ENCODE measurements at places on chromosomes 11 and 22.

- DNase-seq, result no peak
These were observed 74.0 kb upstream of the CLDN5 start for GRCh38 chr22:19598054-19598855.

GRCh38 chr11:61023086-61023965 is 51.8 kb downstream of the CD6 start:
- DNase-seq, result no peak

DNA sequence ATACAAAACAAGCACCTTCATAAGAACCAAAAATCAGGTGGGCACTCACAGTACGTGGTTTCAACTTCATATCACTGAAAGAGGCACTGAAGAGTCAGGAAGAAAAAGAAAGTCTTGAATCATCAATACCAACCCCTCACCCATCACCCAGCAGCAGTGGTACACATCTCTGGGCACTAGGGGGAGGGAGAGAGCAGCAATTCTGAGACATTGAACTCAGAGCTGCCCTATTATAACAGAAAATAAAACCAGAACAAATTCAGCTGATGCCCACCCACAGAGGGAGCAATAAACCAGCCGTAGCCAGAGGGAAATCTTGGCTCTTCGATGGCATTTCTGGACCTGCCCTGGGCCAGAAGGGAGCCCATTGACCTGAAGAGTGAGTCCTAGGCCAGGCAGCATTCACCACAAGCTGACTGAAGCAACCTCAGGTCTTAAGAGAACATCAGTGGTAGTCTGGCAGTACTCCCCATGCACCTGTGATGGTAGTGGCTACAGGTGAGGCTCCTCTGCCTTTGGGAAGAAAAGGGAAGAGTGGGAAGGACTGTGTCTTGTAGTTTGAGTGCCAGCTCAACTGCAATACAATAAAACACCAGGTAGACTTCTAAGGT is 42.2 kb upstream of the FAM181B start:
- DNase-seq, result peak; percentile 57

DNA sequence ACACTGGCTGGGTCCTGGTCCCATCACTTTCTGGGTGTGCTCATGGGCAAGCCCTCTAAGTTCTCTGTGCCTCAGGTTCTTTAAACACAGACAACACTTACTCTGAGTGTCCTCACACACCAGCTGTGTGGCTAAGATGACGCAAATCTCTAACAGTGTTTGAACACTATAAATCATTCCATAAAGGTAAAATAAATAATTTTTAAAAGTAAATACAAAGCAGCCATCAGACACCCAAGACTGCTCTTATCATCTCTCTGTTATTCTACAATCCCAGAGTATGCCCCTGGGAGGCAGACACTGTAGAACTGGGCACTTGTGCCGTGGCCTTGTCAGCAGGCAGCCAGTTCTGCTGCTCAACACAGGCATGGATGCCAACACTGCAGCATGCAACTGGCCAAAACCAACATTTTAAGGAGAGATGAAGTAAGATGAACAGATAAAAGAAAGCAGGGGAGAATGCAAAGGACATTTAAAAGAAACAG is 56.8 kb downstream of the RPL27A start:
- no peak for DNase-seq

DNA sequence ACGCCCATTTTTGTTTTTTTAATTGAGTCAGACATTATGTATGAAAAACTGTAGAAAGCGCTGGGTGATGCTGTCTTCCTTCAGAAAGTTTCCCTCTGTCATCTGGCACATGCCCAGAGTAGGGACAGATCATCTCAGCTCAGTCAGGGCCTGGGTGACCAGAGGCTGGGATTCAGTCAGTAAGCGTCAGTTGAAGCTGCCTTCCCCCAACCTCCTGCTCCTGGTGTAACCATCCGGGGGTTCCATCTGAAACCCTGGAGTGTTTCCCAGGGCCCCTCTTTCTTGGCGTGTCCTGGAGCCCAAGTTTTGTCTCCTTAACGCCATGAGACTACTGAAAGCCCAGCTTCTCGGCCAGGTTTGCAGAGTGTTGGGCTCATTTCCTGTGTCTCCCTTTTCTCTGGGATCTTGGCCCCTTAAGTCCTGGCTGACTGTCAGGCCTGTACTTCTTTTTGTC is 10.7 kb downstream of the PPFIA1 start:
- DNase-seq, result no peak

- no peak for DNase-seq
These were observed 46.0 kb upstream of the CCDC34 start for GRCh38 chr11:27409049-27409448.

GRCh38 chr11:5910540-5910939 is 17.5 kb downstream of the OR52E5 start:
- DNase-seq, result no peak

GRCh38 chr22:22556578-22556977 is 2.5 kb downstream of the PRAME start:
- no peak for DNase-seq

- DNase-seq, result no peak
These were observed 37.1 kb downstream of the KCNQ1OT1 start for GRCh38 chr11:2662430-2663299.

- DNase-seq, result no peak
These were observed 4.4 kb upstream of the FBXO3 start for GRCh38 chr11:33778675-33779074.

DNA sequence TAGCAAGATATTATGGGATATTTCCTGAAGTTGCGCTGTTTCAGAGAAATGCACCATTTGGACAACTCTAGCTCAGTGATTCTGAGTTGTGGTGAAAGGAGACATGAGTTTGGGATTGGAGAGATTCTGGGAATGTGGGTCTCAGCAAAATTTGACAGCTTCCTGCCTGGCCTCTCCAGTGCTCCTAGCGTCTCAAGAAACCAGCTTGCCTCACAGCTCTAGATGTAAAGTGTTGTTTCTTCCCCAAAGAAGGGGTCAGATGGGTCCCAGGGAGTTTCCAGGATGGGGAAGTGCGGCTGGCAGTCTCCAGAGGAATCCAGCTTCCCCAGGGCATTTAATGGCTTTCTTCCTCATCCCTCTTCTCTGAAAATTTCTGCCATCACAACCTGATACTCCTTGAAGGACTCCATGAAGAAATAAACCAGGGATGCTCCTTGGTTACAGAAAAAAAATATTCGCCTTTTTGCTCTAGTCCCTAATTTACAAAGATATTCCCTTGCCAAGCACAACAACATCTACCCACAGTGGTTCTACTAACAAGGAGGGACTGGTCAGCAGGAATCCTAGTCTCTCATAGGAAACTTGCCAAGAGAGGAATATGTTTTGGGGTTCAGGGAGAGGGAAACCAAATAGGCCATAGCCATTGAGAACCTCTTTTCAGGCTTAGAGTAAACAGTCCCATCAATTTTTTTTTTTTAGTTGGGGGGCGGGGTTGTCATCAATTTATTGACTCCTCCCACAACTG is 185.4 kb upstream of the E2F8 start:
- no peak for DNase-seq

GRCh38 chr11:92776676-92777075 is 192.8 kb upstream of the MTNR1B start:
- no peak for DNase-seq

- no peak for DNase-seq
These were observed 21.8 kb upstream of the SLC5A12 start for GRCh38 chr11:26743622-26744021.

DNA sequence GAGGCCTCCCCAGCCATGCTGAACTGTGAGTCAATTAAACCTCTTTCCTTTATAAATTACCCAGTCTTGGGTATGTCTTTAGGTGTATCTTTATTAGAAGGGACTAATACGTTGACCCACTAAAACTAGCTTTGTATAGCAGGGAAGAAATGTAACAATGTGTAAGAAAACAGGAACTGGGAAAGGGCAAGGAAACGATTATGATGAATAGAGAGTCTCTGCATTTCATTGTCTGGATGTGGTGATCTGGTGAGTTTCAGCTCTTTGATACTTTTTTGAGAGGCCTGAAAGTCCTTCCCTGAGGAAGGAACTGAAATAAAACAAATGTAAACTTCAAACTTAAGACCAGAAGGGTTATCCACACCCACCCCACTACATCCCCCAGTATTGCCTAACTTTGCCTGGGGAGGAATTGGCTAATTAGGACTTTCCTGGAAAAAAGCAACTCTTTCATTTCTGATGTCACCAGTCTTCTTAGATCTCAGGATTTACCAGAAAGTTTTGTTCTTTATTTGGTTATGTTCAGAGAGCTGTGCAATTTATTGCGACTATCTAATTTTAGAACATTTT is 119.0 kb downstream of the LDLRAD3 start:
- DNase-seq, result no peak

GRCh38 chr11:124830749-124831148 is 30.5 kb upstream of the MSANTD2 start:
- DNase-seq, result no peak

DNA sequence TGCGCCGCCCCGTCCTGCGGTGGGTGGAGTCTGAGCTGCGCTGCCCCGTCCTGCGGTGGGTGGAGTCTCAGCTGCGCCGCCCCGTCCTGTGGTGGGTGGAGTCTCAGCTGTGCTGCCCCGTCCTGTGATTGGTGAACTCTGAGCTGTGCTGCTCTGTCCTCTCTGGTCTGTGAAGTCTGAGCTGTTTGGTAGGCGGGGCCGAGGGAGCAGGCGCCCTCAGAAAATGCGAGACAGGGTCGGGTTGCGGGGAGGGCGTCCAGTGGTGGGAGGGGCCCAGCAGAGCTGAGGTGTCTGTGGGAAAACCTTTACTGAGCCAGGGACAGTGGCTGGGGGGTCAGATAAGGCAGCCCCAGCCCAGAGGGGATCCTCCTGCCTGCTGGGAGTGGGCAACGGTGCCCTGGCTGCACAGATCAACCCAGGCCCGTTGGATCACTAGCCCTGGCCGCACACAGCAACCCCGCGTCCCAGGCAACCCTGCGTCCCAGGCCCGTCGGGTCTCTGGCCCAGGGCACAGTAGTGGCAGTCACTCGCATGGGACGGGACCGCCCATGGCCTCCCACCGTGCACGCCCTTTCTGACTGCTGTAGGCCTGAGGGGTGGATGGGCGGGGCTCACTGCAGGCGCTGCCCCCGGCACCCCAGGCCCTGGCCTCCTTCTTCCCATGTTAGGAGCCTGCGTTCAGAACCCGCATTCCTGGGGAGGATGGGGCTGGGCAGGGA is 22.8 kb downstream of the BRSK2 start:
- no peak for DNase-seq

DNA sequence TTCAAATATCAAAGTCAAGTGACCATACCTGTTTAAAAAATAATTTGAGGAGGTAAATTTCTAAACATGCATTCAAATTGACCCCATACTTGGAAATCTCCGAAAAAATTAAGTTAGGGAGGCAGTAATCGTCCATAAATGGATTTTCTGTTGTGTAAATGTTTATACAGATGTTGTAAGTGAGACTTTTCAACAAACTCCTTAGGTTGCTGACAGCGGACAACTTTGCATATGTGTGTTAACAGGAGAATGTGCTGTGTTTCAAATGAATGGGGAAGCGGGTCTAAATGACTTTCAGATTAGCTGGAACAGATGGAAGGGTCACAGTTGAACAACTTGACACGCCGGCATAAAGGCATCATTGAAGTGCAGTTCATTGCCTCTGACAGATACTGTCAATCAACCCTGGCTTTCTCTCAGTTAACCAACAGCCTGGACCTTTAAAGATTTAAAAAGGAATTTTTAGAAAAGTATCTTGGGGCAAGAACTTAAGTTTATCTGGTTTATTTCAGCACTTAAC is 98.2 kb upstream of the DBX1 start:
- DNase-seq, result no peak

DNA sequence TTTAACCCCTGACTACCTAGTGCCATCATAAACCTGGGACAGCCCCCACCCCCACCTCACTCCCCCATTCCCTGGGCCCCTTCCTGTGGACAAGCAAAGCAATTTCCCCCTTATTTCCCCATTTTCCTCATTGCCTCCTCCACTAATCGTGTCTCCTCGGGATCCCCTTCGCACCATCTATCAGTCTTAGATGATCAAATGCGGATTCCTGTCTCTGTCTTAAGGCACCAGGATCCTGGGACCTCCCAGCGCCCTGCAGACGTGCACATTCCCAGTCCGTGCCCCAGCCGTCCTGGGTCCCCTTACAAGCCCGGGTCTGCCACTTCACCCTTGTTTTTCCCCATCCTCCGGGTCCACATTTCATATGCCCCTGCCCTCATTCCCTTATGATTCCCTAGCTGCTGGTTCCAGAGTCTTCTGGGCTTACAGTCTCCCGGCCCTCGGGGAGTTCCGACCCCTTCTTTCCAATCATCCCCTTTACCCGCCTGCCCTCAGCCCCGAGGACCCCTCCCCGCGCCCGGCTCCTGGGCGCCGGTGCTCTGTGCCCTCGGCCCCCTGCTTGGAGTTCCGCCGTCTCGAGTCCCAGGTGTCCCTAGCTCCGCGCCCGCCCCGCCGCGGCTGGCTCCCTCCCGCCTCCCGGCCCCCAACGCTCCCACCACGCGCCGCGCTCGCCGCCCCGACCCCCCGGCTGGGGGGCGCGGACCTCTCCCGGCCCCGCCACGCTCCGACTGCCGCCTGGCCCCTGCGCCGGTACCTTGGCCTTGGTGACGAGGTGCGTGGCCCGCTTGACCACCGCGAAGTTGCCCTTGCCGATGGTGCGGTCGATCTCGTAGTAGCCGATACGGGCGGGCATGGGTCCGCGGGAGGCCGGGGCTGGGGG is 599 bp downstream of the SIK3 start:
- DNase-seq, result peak; percentile 17

GRCh38 chr11:71336996-71337754 is 84.8 kb upstream of the SHANK2 start:
- DNase-seq, result peak; percentile 7

DNA sequence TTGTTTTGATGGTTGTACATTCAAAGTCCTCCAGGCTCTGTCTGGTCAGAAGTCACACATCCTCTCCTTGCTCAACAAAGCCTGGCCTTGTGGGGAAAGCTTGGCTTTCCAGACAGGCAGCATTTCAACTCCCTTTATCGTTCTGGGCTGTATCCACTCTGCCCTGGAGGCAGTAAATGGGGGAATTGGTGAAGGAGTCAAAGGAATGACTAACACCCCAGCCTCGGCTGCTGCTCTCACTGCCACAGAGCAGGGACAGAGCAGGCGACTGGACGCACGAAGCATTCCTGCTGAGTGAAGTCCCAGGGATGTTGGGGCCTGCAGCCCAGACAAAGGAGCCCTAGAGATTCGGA is 52.8 kb downstream of the WNT11 start:
- peak; percentile 98 for DNase-seq

DNA sequence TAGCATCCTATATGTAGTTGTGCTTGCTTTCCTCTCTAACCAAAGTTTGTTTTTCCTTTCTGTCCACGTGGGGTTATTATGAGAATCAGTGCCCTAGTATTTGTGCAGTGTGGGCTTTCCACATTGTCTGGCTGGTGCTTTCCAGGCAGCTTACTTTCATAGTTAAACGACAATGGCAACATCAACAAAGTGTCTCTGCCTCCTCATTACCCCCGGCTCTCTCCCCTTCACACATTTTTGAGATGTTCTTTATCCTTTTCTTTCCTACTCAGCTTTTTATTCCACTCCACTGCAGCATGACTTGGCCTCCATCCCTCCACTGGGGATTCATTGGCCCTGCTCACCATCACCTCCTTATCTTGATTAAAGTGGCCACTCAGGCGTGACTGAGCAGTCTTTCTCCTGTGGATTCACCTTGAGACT is 19.1 kb downstream of the SPECC1L start:
- DNase-seq, result no peak

All from trophoblast cell (in vitro differentiated cells and primary cell).